ENCODE measurements at places on chromosomes 3 and 15.
A peak's percentile ranks its signal among the peaks of the same experiment; 100 is the strongest.

DNA sequence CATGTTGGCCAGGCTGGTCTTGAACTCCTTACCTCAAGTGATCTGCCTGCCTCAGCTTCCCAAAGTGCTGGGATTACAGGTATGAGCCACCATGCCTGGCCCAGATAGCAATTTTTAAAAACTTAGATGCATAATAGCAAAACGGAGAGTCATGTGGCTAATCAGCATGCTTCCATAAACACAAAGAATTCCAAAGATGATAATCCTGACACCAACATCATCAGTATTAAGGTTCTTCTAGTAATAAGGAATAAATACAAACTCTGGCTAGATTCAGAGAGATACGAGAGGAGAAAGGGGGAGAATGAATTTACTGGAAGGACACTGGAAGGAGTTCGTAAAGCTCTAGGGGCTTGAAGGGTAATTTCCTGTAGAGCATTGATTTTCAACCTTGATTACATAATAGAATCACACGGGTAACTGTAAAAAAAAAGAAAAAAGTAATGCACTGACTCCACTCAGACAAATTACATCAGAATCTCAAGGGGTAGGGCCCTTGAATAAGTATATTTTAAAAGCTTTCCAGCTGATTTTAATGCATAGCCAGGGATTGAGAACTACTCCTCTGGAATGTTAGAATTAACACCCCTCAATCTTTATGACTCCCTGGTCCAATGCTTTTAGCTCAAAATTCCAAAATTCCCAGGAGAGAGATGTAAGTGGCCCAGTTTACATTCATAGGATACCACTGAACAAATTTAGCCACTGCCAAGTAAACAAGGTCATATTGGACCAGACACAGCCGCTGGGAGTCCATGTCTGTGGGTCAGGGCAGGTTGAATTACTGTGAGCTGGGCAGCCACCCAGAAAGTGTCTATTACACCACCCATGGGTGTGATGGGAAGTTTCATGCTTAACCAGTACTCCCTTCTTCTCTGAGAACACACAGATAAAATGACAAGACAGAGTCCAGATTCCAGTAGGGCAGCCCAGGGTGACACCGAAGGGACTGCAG, 243.9 kb downstream of the TBL1XR1 start:
- no peak for DNase-seq

- DNase-seq: no peak
These were observed 102.3 kb downstream of the MYRIP start for GRCh38 chr3:39911465-39912309.

- DNase-seq: no peak
These were observed 44.5 kb downstream of the TRPC1 start for GRCh38 chr3:142768338-142768737.

GRCh38 chr15:38085114-38085513, 150.7 kb downstream of the TMCO5A start:
- no peak for DNase-seq

DNA sequence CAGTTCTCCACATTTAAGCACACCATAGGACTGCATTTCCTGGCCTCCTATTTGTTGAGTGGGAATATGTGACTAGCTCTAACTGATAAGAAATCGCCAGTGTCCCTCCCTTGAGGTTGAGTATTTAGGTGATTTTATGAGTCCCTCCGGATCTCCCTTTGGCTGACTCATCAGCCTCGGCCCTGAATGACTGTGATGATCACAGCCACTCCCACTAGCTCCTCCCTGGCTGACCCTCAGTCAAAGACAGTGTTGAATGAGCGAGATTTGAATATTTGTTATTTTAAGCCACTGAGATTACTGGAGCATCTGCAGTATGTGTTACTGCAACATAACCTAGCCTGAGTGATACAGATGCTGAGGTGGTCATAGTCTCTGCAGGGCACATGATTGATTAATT, 515.3 kb downstream of the EPHB1 start:
- no peak for DNase-seq

DNA sequence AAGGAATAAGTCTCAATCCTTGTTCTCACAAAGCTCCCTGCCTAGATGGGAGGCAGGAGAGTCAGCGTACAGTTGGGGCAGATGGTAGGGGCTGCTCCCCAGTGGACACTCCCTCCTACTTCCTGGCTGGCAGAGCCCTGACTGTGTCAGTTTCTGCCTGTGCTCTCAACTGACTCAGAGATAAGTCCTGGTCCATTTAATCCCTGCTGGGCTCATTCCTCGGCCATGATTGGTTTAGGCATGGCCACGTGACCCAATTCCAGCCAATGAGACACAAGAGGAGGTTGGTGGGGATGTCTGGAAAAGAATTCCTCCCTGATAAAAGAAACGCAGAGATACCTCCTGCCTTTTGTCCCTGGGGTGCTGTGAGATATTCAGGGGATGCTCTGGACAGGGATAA, 118.1 kb upstream of the SLC6A11 start:
- no peak for DNase-seq

- DNase-seq: peak; percentile 29
These were observed 59.7 kb downstream of the RGMA start for GRCh38 chr15:93029214-93029835.

GRCh38 chr15:43942194-43942593, 115.4 kb downstream of the WDR76 start:
- no peak for DNase-seq

- no peak for DNase-seq
These were observed 1028.1 kb downstream of the NTRK3 start for GRCh38 chr15:87228460-87228859.

- DNase-seq: no peak
These were observed 30.0 kb upstream of the TSEN2 start for GRCh38 chr3:12454076-12454815.

- DNase-seq: peak; percentile 27
These were observed 34.0 kb downstream of the ARIH2 start for GRCh38 chr3:48952510-48953118.

DNA sequence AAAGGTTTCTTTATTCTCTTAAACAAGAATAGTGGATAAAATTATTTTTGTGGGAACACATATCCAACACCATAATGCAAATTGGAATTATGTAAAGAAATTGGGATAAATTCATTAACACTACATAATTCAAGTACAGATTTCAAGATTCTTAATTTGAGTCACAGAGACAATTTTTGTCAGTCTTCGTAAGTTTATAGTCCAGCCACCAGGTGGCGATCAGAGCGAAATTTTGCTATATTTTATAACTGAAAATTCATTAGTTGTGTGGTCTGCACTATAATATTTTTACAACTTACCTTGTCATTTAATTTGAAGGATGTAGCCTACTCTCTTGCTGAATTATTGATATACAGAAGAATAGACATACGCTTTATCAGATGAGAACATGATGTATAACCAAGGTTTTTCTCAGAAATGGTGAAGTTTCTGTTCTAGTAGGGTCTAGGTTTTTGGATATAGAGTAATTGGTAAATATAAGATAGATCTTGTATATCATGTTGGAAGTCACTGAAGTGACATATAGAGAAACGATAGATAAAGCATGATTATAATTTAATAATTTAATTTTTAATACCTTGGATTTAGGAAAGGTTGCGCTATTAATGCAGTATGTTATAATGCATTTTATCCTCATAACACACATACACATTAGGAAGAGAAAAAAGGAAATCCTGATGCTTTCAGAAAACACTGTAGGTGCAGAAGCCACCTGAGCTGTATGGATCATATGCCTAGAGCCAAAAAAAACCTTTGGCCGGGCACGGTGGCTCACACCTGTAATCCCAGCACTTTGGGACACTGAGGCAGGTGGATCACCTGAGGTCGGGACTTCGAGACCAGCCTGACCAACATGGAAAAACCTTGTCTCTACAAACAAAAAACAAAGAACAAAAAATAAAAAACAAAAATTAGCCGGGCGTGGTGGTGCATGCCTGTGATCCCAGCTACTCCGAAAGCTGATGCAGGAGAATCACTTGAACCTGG, 31.7 kb downstream of the PLSCR4 start:
- DNase-seq: peak; percentile 51

GRCh38 chr3:69428657-69429255, 42.9 kb upstream of the FRMD4B start:
- no peak for DNase-seq

DNA sequence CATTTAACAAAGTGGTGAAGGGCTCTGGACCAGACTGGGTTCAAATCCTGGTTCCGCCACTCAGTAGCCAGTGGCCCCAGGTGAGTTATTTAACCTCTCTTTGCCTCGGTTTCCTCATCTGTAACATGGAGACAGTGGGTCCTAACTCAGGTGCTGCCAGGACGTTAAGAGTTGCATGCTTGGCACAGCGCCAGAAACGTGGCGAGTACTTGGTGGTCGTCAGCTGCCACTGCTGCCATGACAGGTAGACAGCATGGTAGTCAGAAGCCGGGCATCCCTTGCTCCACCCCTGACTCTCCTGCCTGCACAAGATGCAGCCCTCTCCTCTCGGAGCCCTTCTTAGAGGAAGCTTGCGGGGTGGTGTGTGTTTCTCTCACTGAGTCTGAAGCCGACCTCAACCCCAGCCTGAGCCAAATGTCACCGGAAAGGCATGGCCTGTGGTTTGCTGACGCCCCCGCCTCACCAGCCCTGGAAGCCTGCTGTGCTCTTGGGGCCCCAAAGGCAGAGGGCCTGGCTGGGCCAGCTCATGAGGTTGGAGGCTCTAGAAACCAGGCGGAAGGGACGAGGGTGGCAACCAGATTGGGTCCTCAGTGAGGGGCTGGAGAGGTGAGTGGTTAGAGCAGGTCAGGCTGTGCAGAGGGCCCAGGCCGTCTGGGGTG, 160.8 kb upstream of the TLE3 start:
- no peak for DNase-seq

DNA sequence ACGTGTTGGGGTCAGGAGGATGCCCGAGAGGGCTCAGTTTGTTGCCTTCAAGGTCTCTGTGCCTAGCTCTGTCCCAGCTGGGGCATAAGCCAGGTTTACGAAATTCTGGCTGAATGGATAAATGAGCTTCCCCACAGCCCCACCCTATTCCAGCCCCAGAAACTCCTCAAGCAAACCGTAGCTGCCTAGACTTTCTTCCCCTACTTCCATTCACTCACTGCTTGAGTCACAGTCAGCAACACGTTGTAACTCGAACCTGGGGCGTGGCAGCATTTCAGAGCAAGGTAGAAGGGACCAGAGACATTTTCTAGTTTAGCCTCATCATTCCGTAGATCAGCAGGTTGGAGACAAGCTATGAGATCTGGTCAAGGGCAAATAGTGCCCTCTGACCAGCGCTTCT, 24.2 kb downstream of the NMNAT3 start:
- DNase-seq: no peak

DNA sequence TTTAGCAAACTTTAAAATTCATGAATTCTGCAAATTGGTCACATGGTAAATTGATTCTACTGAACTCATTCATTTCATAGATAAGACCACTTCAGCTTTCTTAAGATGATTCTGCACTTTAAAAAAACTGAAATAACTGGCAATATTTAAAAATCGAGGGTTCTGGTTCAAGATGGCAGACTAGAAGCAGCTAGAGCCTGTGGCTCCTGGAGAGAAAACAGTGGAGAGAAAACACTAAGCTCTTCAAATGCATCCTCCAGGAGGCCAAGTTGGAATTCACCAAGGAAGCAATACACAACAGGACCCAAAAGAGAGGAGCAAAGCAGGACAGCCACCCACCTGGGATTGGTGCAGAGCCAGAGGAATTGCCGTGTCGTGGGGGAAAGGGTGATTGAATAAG, 132.1 kb downstream of the SPATA16 start:
- DNase-seq: no peak

DNA sequence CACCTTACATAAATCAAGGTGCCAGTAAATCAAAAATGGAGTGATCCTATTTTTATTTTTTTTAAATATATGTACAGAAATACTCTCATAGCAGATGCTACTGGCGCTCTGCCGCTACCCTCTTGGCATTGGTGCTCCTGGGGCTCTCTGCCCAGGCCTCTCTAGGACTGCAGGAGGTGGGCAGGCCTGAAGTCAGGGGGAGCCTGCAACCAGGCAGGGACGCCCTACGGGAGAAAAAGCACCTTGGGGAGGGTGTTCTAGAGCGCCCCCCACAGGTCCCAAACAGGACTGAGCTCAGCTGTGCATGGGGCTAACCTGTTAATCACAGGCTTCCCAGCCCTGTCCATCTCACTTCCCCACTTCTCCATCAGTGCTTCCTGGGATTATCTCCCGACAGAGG, 192.5 kb downstream of the SHQ1 start:
- DNase-seq: peak; percentile 43

DNA sequence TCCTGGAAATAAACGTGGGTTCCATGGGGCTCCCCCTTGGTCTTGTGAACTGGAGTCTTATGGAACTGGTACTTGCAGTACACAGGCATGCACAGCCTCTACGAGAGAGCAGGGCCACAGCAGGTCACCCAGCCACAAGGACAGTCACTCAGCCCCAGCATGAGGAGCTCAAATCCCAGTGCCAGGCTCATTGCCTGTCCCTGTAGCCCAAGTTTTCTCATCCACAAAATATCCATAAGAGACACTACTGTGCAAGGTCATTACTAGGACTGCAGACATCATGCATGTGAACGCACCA, 48.0 kb downstream of the CFAP92 start:
- DNase-seq: no peak

DNA sequence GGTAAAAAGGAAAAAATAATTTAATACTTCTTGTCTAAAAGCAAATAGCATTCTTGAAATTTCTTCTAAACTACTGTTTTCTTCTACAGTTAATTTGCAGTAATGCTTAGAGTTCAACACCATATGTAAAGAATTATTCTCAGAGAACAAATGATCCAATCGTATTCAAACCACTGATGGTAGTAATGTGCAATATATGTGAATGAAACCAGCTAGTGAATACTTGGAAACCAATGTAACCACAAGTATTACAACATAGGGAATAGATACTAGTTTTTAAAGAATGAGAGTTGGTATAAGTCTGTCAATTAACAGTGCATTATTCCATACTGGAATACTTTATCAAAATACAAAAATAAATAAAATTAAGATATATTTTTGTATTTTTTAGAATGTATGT, 850.0 kb downstream of the DIPK2A start:
- no peak for DNase-seq

DNA sequence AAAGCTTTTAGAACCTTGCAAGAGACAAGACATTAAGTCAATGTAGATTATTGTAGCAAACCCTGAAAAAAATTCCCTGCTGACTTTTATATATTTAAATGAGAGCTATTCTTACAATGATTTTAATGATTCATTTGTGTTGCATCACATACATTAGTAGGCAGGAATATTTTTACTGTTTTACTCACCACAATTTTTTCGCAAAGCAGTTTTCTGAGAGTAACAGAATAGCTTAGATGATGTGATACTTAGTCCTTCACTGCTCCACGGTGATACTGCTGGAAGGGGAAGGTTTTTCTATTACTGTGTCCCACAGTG, 43.9 kb upstream of the CLRN1 start:
- DNase-seq: no peak

- DNase-seq: no peak
These were observed 419.5 kb downstream of the NAALADL2 start for GRCh38 chr3:175278680-175279079.

GRCh38 chr3:17872457-17872856, 130.0 kb upstream of the TBC1D5 start:
- no peak for DNase-seq

Data from G401 (cell line).